ENCODE measurements at places on chromosomes 11 and 22.

- no peak for DNase-seq
Measured at GRCh38 chr11:79242616-79243015, 198.2 kb downstream of the TENM4 start.

DNA sequence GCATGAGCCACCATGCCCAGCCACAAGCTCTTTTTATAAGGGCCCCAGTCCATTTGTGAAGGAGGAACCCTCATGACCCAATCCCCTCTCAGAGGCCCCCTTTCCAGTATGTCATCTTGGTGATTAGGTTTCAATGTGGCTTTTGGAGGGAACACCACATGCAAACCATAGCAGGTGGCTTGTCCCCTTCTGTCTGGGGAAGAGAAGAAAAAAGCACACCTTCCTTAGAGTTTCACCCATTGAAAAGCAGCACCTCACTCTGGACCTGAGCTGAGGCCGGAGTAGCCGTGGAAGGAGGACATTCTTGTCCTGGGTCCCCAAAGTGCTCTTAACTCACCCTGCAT, 25.4 kb downstream of the NEAT1 start:
- DNase-seq: no peak

GRCh38 chr22:32682990-32683389, 118.5 kb upstream of the TIMP3 start:
- DNase-seq: no peak

DNA sequence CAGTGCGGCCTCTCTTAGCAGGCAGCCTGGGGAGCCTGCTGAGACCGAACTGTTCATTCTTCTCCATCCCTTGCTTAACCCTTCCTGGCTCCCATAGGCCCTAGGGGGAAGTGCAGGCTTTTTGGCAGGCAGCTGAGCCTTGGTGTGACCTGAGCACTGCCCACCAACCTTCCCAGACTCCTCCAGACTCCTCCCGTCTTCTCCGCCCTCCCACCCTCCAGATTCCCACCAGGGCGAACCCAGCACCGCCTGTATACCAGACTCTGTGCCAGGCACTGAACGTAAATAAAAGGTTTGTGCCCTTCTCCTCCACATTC, 7.9 kb downstream of the RELT start:
- no peak for DNase-seq

- no peak for DNase-seq
Measured at GRCh38 chr22:24099071-24099470, 82.2 kb upstream of the SUSD2 start.
